ENCODE measurements at places on chromosomes 2 and 18.

DNA sequence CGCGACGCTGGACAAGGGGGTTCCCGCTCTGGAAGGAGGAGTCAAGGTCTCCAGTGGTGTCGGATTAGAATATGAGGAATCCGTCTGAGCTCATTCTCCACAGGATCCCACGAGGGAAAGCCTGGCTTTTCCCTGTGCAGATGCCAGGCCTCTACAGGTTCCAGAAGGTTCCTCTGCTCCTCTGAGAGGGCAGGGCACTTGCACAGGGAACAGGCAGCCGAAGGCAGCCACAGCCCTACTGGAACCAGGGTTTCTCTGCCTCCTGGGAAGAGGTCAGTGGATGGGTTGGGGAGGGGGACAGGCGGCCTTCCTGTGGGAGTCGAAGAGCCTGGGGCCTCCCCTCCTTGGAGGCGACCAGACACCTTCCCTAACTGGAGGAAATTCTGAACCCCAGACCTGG lies 1.7 kb upstream of the AQP12A start:
- no peak for DNase-seq

DNA sequence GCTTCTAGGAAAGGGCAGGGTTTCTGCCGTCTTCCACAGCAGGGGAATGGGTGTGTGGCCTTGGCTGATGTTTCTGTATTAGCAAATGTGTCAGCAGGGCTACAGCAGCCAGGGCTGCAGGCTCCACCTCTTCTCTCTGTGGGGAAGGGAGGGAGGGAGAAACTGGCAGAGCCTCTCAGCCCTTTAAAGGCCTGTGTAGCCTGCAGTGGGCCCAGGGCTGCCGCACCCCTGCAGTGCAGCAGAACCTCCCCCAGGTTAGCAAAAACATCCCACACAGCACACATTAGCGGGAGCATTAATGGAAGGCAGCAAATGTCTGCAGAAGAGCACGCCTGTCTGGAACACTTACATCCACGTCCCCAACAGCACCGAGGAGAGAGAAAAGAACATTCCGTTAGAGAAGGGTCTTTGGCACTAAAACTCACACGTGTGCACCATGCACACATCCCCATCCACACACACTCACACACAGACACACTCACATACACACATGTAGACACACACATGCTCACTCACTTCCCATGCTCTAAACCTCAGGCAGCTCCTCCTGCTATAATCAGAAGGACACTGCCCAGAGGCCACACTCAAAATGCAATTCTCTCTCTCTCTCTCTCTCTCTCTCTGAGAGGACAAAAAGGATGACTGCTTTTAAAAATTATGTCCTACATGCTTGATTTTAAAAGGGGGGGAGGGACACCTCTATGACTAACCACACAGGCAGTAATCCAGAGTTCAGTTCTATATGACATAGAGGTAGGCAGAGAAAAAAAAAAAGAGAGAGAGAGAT lies 24.1 kb downstream of the MRPL35 start:
- DNase-seq: no peak

DNA sequence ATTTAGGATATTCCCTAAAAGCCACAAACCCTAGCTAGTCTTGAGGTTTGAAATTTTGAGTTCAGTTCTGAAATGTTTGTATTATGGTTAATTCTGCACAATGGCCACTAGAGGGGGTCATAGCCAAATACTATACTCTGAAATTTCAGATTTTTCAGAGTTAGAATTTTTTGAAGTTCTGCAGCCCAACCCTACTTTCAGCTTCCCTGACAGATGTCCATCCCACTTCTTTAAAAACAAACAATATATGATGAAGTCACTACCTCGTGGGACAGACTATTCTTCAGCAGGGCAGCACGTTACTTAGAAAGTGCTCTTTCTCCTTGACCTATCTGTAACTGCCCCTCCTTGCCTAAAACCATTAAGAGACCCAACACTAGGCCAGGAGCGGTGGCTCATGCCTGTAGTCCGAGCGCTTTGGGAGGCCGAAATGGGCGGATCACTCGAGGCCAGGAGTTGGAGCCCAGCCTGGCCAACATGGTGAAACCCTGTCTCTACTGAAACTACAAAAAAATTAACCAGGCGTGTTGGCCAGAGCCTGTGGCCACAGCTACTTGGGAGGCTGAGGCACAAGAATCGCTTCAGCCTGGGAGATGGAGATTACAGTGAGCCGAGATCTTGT lies 48.2 kb upstream of the PAPOLG start:
- peak; percentile 44 for DNase-seq

GRCh38 chr2:21291426-21291825 lies 167.7 kb downstream of the TDRD15 start:
- no peak for DNase-seq

- DNase-seq: no peak
Measured at GRCh38 chr2:30277582-30277981, 46.2 kb downstream of the LBH start.

- DNase-seq: no peak
Measured at GRCh38 chr18:47752796-47753645, 177.4 kb downstream of the SMAD2 start.

- DNase-seq: peak; percentile 3
Measured at GRCh38 chr2:45728458-45728942, 77.0 kb downstream of the PRKCE start.

- DNase-seq: no peak
Measured at GRCh38 chr2:46311651-46312223, 14.5 kb downstream of the EPAS1 start.

DNA sequence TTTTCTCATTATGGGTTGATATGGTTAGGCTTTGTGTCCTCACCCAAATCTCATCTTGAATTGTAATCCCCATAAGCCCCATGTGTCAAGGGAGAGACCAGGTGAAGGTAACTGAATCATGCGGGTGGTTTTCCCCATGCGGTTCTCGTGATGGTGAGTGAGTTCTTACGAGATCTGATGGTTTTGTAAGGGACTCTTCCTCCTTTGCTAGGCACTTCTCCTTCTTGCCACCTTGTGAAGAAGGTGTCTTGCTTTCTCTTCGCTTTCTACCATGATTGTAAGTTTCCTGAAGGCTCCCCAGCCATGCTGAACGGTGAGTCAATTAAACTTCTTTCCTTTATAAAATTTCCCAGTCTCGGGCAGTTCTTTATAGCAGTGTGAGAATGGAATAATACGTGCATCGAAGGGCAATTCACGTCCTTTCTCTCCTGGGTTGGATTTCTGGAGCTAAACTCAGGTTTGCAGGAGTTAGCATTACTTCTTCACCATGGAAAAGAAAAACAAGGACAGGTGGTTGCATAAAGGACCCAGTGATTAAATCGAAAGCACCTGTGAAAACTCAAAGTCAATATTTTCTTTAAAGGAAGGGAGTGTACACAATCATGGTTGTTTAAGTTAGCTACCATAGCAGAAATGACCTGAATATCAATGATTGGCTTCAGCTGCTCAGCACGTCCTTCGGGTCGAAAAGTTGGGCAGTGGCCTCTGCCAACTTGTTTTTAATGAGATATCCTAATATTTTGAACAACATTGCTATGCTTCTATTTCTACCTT lies 54.1 kb downstream of the CDC42EP3 start:
- no peak for DNase-seq

- no peak for DNase-seq
Measured at GRCh38 chr2:30688956-30689401, 118.3 kb downstream of the CAPN13 start.
